ENCODE measurements at places on chromosomes 6 and 20.
A peak's percentile ranks its signal among the peaks of the same experiment; 100 is the strongest.

- no peak for DNase-seq
These were observed 25.2 kb downstream of the TRIM38 start for GRCh38 chr6:25987845-25988244.

DNA sequence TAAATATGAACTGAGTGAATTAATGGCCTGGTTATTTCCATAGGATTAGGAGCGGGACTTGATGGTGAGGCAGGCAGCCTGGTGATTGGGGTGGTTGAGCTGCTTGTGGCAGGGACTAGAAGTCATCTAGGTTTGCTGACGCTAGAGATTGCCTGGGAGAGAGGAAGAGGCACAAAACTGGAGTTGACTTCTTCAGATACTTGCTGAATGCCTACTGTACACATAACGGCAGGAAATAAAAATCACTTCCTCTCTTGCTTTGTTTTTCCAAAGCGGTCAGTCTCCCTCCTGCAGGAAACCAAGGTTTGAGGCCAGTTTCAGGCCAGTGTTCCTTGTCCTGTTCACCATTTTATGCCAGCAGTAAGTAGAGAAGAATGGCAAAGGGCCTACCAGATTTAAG lies 36.7 kb upstream of the MYLIP start:
- no peak for DNase-seq

DNA sequence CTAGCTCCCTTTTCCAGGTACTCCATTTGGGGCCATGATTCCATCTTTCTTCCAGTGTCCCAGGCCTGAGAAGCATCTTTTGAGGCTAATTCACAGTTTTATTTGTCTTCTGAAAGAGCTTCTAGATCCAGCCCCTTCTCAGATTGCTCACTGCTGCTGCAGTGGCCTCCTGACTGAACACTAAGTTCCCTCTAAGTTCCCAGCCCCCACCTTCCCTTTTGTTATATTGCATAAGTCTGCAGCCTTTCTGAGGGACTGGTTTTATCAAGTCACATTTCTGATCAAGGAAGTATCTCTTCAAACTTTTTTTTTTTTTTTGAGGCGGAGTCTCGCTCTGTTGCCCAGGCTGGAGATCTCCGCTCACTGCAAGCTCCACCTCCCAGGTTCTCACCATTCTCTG lies 10.7 kb downstream of the MAPRE1 start:
- DNase-seq, result no peak

GRCh38 chr6:168149015-168149414 lies 70.0 kb upstream of the FRMD1 start:
- no peak for DNase-seq

DNA sequence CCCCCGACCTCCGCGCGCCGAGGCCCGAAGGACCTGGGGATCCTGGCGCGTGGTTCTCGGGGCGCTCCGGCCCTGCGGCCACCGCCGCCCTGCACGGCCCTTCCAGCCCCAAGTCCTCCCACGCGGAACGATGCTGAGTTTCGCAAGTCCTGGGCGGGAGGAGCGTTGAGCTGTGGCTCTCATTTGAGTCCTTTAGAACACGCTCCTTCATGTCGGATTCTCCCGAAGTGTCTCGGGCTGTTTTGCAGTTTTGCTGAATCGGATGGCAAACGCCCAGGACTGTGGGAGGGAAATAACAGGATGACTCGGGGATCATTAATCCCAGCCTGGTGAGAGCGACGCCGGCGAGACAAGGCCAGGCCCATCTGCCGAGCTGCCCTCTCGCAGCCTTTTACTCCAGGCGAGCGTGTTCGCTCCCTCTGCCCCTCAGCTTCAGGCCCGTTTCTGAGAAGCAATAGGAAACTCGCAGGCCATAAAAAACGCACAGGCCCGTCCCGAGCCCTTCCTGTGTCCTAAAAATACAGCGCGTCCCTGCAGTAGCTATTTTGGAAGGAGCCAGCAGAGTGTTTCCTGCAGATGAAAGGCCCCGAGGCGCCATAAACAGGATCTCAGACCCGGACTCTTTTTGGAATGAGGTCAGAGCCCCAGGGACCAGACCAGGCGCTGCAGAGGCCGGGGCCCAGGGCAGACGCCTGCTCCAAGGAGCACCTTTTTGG lies 153.5 kb downstream of the DLL1 start:
- no peak for DNase-seq

DNA sequence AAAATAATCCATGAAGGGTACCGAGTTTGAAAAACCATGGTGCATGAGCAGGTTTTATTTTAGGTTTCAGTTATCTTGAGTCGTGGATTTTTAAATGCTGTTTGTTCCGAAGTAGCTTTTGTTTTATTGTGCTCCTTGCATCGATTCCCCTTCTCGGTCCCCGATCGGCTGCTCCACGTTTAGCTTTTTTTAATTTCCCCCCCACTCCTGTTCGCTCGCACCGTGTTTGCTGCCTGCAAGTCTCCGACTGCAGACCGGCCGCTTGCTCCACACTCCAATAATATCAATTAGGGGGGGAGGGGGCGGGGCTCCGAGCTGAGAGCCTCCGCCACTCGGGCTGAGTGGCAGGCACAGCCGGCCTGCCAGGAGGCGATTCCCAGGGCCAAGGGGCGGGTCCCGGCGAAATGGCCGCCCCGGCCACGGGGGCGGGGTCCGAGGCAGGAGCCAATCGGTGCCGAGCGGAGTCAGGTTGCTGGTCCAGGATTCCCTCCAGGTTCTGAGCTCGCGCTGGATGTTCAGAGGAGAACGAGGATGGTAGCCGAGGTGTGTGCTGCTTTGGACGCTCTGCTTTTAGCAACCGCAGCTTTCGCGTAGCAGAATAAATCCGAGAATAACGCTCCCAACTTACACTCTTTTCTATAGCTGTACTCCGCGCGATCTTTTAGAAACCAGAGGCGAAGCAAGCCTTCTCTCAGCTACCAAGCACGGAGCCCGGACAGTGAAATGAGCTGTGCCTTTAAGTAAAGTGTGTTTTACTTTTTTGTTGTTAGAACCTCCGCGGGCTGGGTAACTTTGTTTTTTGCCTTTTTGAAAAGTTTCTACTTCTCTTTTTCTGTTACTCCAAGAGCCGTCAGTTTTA lies at the start of gene EPHA7:
Gene EPHA7 (minus strand): TSS at position 256 of the 859 bp plus-strand sequence. CDS start 218 bp downstream, at position 38.
- DNase-seq, result peak; percentile 90

- DNase-seq, result no peak
These were observed 7.5 kb downstream of the BCAS1 start for GRCh38 chr20:54062812-54063280.

GRCh38 chr6:11198663-11199603 lies 33.5 kb downstream of the NEDD9 start:
- peak; percentile 43 for DNase-seq

DNA sequence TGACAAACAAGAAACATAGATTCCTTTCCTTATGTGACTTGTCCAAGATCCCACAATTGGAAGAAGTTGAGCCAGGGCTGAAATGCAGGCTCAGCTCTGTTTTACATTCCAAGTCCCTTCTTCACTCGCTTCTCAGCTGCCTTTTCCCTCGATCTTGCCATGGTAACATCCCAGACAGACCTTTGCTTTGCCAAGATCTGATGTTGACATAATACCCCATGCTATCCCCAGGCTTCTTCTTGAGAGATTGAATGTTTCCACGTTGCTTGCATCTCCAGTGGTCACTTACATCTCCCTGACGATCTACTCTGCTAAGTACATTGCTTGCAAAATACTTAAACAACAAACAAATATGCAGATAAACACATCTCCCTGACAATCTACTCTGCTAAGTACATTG lies 63.5 kb downstream of the TBXT start:
- DNase-seq, result no peak

GRCh38 chr6:136751522-136751956 lies 40.7 kb downstream of the MAP3K5 start:
- DNase-seq, result no peak

GRCh38 chr6:136716917-136717715 lies 75.2 kb downstream of the MAP3K5 start:
- no peak for DNase-seq

DNA sequence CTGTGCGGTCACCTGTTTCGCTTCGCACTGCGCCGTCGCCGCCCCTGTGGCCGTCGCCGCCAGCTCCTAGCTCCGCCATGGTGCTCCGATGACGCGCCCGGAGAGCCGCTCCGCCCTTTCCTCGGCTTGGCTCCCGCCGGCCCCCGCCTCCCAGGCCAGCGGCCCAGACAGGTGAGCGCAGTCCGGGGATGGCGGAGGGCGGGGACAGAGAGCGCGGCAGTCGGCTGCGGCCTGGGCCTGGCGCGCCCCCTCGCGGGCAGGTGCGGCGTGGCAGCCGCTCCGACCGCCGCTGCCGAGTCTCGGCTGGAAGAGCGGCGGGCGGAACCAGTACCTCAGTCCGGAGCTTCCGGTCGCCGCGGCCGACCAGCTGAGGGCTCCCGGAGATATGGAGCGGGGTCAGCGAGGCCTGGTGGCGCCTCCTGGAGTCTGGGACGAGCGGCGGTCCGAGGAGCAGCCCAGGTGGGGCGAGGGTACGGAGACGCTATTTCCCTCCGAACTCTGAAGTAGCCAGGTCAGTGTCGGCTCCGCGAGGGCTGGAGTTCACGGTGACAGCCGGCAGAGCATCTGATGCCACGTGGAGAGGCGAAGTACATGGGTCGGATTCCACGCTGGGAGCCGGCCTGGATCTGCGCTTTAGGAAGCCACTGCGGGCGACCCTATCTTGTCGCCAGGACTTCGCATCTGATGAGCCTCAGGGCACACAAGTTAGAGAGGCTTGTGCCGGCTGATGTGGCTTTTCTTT lies at the start of gene MAP7:
Gene MAP7 (minus strand): TSS at position 93 of the 742 bp plus-strand sequence. CDS start 14 bp downstream, at position 79.
- no peak for DNase-seq

DNA sequence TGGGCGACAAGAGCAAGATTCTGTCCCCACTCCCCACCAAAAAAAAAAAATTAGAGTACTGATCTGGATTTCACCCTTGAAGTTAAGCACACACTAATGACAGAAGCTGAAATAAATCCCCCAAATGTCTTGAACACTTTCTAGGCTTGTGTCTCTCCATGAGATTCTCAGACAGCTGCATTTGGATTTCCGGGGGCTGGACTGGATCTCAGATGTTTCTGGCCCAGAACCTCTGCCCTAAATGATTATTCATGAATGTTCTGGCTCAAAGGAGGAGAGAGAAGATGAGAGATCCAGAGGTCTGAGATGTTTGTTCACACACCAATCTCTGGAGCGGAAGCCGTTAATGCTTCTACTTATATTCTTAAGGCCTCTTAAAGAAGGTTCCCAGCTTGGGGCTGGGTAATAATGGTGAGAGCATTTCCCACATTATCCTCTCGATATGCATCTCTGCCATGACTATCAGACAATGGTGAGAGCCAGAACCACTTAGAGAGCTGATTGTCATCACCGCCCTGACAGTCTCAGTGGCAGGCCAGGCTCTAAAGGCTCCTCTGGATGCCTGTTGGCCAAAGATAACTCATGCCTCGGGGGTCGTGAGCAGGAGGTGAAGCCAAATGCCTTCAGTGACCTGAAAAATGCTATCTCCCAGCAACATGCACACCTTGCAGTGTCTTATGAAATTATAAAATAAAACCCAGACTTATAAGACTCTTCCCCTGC lies 127.9 kb upstream of the AGPAT4 start:
- no peak for DNase-seq

DNA sequence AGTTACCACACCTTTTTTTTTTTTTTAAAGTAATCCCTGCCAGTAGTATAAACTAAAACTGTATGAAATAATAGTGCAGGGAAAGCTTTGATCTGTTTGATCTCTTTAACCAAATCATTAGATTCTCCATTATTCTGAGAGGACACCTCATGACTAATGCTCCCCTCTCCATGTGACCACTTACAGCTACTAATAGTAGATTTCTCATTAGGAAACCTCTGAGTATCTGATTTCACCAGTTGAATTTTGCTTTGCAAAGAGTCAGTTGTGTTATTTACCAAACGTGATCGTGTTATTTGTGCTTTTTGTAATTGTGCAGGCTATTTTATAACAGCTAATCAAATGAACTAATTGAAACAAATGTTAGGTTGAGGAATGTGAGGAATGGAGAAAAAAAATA lies 12.5 kb downstream of the CASP8AP2 start:
- DNase-seq, result no peak

DNA sequence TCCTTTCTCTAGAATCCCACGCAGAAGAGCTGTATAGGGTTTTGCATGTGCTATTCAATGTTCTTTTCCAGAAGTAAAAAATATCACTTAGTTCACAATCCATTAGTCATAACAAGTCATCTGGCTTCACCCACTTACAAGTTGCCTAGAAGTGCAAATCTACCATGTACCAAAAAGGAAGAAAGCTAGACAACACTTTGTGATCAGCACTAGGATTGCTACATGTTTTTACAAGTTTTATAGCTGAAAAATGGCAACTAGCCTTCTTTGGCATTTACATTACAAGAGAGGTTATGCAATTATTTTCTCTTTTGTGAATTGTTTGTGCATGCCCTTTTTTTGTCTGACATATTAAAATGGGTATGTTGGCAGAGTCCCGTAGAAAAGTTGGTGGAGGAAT lies 85.6 kb upstream of the PTPRK start:
- DNase-seq, result no peak

DNA sequence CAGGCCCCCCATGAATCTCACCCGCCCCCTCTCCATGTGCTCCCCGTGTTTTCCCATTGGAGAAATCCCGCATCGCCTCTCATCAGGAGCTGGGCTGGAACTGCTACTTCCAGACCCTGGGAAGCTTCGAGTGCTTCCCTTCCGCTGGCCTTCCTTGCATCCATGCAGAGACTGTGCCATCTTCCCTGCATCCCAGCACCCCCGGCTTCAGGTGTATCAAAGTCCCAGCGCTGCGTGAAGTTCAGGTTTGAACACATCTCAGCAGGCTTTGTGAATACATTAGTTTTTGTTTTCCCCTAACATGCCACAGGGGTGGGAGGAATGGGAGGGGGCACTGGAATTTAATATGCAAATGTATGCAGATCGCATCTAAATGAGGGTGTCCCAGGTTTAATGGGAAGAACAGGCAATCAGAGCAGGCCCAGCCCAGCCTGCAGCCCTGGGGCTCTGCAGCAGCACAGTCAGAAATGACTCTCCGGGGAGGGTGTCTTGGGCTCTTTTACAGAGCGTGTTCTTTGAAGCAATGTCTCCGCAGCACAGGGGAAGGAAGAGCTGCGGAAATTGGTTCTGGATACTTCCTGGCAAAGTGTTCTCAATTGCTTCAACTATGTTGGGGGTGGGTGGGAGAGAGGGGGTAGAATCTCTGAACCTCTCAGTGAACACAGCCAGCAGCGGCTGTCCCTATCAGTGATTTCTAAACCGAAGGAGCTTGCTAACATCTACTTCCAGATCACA lies 8.3 kb upstream of the MMP9 start:
- no peak for DNase-seq

DNA sequence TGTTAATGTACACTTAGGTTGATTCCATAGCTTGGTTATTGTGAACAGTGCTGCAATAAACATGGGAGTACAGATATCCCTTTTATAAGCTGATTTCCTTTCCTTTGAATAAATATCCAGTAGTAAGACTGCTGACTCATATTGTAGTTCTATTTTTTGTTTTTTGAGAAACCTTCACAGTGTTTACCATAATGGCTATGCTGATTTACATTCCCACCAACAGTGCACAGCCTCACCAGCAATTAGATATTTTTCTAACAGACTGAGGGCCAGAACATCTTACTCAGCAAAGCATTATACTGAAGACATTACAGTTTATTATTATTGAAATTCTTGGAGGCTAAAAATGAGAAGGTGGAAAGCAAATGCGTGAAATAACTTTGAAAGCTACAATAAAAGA lies 187.3 kb upstream of the HEY2 start:
- no peak for DNase-seq

- no peak for DNase-seq
These were observed at the start of gene SPINT4 for GRCh38 chr20:45722047-45722446. Gene SPINT4, plus strand, starts transcription at chr20:45722347. Its CDS starts 21 bp downstream, at chr20:45722368.

- DNase-seq, result no peak
These were observed 42.1 kb downstream of the TRERF1 start for GRCh38 chr6:42409581-42409980.
